ENCODE measurements at places on chromosomes 16 and 17. TPM values are rescaled to one million over a fixed set of nuclear protein-coding genes. Genes with fewer than 3 reads are reported as not detected.

- DNase-seq = no peak
- H3K4me1 ChIP-seq = no peaks in the 10 kb centered on the region
- H3K36me3 ChIP-seq = no peaks in the 10 kb centered on the region
- no peak overlapping the region for H3K27ac ChIP-seq
- H3K27me3 ChIP-seq = no peaks in the 10 kb centered on the region
- H3K4me3 ChIP-seq = no peak overlapping the region
These were observed 143.7 kb downstream of the WSCD1 start for GRCh38 chr17:6213859-6214258.

DNA sequence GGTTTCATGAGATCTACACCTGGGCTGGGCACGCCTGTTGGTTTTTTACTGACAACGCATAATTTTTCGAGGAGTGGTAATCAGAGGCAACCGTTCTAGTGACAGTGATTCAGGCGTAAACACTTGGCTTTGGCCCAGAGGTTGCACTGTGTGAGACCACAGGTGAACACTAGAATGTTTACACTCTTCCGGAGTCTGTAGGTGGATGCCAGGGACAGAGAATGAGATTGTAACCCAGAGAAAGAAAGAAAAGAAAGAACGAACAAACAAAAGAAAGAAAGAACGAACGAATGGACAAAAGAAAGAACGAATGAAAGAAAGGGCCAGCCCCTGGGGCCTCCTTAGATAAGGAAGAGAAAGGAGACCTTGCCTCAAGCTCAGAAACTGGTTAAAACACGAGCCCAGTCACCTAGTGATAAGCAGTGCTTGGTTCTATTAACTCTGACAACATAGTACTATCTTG lies 113.2 kb downstream of the PRKCB start:
- H3K27me3 ChIP-seq = no peaks in the 10 kb centered on the region
- H3K27ac ChIP-seq = no peak overlapping the region
- DNase-seq = no peak
- no peak overlapping the region for H3K4me3 ChIP-seq
- no peaks in the 10 kb centered on the region for H3K36me3 ChIP-seq
- peaks cover 5% of the 10 kb centered on the region for H3K4me1 ChIP-seq

Gene TBC1D3H
- total RNA-seq = not detected

Gene FBXW10
- 0.04 TPM for total RNA-seq

Gene SECTM1
- total RNA-seq = 0.56 TPM

Measured in cardiac muscle cell (in vitro differentiated cells and primary cell).